ENCODE measurements at places on chromosomes 5 and 9.

DNA sequence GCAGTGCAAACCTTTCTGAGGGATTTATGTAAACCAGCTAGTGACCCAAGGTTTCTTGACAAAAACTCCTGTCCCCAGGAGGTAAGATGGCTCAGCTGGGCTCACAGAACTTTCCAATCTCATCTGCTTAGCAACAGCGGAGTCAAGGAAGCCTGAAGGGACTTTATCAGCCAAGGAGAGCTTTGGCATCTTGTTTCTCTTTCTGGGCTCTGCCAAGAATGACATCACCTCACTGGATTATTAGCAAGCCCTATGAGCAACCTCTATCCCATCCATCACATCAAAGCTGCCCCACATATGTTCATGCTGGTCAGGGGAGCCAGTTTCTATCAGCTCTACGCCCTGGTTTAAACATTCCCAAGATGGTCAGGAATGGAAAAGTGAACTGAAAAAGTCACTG is 461.3 kb downstream of the ENC1 start:
- peak; percentile 37 for DNase-seq

DNA sequence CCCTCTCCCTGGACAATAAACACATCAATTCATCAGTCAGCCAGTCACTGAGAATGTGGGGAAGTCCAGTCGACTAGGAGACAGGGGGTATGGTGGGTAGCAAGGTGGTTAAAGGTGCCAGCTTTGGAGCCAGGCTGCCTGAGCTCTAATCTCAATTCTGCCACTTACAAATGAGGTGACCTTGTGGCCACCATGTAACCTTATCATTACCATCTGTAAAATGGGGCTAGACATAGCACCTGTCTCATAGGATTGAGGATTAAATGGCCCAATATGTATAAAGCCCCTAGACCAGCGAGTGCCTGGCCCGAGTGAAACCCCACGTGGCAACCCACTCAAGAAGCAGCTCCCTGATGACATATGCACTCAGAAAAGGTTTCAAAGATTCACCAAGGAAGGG is 73.3 kb upstream of the TBC1D2 start:
- DNase-seq, result no peak

DNA sequence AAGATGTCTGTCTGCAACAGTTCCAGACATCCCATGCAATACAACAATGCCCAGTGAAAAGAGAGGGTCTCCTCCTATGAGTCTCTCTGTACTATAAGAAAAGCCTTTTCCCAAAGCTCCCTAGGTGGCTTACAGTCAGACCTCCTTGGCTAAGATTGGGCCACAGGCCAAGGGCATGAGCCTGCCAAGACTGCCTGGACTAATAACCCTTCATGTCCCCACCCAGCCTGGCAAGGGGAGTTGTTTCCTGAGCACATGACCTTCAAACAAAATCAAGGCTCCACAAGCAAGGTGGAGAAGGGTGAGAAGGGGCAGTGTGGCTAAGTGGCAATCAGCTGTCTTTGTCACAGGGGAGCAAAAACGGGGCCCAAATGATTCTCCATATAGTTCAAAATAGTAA is 75.6 kb upstream of the ZSWIM6 start:
- DNase-seq, result no peak

DNA sequence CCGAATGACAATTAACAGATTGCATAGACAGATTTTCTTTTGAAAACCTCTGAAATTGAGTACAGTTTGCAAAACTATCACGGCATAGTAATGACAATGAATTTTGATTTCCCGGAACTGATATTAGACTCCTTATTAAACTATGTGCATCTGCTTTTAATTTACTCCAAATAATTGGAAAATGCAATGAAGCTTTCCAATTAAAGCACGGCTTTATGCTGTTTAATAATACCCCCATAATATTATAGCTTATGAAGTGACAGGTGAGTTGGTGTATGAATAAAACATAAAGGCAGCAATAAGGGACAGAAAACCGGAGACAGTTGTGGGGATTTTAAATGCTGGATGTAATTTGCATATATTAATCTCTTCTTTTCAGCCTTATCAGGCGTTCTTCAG is 110.6 kb downstream of the MVB12B start:
- DNase-seq, result no peak

DNA sequence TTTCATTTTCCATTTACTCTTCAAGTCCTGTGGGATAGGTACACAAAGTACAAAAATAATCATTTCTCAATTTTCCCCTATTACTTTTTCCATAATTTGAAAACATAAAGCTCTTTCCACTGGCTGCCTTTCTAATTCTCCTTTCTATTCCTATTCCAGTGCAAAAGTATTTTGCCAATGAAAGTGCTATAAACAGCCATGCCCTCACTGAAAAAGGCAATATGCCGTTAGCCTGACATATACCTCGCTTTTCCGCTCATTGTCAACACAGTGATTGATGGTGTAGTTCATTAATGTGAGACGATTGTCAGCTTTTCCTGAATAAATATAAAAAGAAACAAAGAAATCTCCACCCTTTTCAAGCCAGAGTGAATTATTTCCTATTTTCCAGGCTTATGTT is 97.5 kb downstream of the EBF1 start:
- DNase-seq, result no peak

GRCh38 chr9:126743041-126743440 is 61.8 kb upstream of the ZBTB43 start:
- DNase-seq, result no peak

GRCh38 chr5:2699686-2700085 is 51.8 kb downstream of the IRX2 start:
- no peak for DNase-seq

All from adipocyte (in vitro differentiated cells).